NCI-H2227 treated with DMSO at 0.1 percent for 48 hours (cell line): ENCODE measurements at places on chromosomes 5 and 9.

DNA sequence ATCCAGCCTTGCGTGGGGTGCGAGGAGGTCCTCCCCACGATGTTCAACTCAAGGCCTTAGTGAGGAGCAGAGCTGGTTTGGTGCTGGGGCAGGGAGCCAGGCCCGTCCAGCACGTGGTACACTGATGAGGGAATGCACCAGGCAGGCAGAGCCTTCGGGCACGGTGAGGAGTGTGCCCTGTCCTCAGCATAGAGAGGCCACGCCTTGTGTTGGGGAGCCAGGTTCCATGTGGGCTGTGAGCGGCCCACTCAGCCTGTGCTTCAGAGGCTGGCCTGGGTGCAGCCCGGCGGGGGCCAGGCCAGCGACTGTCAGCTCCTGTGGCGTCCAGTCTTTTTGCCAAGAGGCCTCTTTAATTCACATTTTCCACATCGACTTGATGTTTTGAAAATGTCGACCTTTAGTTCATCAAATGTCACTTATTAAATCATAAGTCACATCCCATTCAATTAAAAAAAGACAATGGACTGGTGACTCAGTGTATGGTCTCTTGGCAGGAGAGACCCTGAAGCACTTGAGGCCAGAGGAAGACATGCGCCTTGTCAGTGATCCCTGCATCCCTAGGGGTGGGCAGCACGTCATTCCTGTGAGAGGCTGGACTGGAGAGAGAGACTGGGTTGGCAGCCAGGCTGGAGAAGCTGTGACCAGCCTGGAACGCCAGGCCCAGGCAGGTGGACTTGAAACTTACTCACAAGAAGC lies 21.7 kb downstream of the ERGIC1 start:
- no peak for DNase-seq

DNA sequence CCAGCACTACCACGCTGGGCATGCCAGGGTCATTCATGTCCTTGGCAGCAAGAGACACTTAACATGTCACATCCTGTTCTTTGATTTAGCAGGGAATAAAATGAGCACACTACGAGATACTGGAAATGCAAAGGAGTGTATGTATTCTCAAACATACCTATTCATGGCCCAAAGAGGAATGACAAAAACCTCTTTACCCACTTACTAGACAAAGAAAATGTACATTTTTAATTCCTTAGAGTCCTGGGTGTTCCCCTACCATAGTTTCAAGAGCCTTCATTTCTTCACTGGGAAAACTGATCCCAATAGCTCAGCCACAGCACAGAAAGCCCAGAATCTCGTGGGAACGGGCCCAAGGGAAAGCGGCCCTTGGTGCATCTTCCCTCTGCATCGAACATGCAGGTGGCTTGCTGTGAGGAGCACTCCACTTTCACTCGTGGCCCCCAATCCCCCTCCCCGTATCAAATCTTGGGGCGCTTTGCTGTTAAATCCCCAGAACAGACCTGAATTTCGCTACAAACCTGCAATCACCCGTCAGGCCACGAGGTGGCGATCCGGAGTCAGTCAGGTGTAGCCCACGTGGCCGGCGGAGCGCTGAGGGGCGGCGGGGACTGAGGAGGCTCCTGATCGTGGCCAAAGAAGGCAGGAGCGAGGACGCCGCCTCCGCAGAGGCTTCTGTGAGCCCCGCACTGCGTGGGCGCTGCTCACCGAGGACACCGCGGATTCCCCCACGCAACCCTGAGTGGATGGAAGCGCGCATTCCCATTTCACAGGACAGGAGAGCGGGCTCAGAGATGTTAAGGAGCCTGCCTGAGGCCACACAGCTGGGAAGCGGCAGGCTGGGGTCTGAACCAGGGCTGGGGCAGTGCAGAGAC lies 91.4 kb downstream of the LMX1B start:
- peak; percentile 55 for DNase-seq

DNA sequence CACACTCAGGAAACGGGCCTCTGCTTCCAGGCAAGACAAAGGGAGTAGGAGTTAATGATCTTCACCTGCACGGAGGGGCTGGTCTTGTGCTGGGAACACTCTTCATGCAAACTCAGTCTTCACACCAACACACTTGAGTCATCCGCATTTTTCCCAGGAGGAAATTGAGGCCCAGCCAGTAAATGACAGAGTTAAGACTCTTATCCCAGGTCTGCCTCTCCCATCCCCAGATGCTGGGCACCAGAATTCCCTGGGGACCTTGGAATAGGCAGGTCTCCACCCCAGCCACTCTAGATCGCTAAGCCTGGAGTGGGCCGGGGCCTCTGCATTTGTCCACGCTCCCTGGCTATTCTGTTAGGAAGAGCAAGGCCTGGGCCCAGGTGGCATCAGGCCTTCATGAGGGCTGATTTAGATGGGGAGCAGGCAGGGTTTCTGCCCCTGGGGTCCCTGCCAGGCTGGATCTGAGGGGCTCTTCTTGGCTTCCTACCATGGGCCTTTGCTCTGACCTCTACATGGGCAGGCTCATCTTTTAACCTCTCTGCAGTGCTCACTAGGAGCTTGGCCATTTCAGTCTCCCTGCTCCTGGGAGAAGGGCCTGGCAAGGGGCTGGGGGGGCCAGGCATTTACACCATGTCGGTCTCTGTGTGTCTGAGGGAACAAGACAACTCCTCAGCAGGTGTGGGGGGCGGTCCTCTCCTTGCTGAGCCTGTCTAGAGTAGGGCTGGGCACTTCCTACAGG lies 77.3 kb downstream of the AMBP start:
- no peak for DNase-seq

DNA sequence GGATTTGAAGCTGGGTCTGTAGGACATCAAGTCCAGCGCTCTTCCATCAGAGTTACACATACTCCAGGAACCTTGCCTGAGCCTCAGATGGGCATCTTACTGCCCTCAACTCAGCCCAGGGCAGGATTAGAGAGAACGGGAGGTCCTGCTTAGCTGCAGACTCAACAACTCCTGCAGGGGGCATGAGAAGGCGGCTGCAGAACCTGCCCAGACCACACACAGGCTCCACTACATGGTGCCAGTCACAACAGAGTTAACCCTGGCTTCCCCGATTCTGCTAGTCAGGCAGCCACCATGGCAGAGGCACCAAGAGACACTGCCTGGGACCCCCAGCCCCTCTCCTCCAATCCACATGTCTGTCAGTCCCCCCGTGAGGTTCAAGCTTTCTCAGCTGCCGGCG lies 23.9 kb upstream of the CPLX2 start:
- no peak for DNase-seq

GRCh38 chr5:167389537-167389936 lies 901.9 kb upstream of the WWC1 start:
- DNase-seq: no peak
